Right ventricle myocardium superior (tissue), 1 donor: ENCODE measurements at places on chromosomes 5 and 9.
A peak's percentile ranks its signal among the peaks of the same experiment; 100 is the strongest.

GRCh38 chr9:70367305-70367930 is 47.0 kb downstream of the KLF9 start:
- DNase-seq: no peak

DNA sequence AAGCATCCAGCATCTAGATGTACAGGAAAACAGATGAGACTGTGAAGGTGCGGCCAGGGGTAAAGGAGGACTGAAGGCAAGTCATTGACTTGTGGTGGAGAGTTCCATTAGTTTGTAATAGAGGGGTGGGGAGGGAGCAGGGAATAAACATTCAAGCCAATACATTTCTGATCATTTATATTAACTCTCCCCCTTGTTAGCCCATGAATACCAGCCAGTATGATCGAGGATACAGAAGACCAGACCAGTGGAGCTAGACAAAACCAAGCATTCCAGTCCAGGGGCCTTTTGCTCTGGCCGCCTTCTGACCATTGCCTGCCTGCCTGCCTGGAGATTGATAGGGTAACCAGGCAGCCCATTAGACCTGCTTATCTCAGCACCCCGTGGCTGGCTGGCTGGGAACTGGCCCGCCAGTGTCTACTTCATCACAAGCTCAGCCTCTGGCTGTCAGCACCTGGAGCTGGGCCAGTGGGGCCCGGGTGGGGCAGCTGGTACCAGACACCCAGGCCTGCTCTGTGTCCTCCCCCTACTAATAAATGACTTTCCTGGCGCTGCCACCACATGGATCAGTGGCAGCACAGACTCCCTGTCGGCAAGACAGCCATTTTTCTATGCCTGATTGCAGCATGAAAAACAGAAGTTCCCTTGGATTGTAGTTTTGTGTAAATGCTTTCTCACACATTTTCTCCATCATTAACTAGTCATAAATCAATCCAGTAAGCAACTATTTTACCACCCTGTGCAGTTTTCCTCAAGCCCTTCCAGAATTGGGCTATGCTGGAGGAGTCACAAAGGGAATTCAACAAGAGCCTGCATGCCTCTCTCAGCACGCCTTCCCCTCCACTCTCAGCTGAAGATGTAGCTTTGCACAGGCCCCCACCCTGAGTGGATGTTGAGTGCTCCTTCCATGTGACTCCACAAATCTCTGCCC is 181.3 kb downstream of the SNCAIP start:
- DNase-seq: peak; percentile 92

DNA sequence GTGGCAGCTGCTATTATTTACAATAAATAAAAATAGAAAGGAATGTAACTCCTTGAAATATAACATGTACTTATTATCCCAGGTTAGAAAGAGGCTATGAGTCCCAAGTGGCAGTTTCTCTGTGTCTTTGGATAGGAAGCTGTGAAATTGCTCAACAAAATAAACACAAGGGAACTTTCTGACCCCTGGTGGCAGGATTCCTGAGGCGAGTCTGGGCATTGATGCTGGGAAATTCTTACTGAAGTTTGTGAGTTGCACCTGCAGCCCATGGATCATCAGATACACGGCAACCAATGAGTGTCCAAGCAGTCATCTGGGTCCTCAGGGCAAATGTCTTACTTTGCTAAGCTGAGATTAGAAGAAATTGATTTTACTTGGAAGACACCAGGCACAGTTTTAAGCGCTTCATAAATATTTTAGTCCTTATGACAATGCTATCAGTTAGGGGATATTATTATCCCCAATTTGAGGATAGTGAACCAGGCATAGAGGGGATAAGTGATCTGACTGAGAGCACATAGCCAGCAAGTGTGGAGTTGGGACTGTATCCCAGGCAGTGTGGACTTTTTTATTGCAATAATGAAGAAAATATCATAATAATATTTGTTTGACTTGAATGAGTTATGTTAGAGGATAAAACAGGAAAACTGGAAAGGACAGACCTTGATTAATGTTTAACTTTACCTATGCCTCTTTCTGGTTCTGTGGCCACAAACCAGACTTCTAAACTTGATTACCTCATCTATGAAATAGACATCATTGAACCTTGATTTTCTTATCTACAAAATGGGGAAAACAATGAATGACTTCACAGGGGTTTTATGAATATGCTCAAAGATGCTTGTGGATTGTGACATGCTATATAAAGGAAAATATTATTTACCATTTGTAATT is 265.5 kb upstream of the ADAMTSL1 start:
- no peak for DNase-seq

DNA sequence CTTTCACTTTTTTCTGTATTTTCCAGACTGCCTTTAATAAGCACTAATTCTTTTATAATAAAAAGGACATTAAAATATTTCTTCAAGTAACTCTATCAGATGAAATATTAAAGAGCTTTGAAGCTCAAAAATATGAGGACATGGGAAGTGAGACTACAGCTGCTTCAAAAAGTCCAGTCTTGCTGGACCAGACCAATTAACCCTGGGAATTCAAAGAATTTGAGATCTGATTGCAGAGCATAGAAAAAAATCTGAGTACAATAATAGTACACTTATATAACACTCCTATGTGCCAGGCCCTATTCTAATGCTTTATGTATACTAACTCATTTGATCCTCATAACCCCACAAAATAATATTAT is 9.8 kb downstream of the TMEM245 start:
- DNase-seq: no peak

GRCh38 chr9:136345281-136346156 is 18.0 kb downstream of the DNLZ start:
- peak; percentile 87 for DNase-seq

DNA sequence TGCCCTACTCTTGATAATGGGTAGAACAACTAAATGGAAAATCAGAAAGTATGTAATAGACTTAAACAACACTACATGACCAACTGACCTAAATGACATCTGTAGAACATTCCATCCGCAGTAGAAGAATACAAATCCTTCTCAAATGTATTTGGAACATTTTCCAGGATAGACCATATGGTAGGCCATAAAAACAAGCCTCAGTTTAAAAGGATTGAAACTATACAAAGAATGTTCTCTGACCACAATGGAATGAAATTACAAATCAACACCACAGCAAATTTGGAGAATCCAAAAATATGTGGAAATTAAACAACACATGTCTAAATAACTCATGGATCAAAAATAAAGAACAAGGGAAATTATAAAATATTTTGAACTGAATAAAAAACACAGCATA is 189.2 kb downstream of the NDUFS4 start:
- no peak for DNase-seq

- DNase-seq: no peak
Observed at GRCh38 chr5:82278711-82279370, 687 bp upstream of the RPS23 start.

GRCh38 chr9:92780206-92780605 is 15.6 kb upstream of the BICD2 start:
- DNase-seq: no peak
